ENCODE measurements at places on chromosomes 13 and 19. TPM values are rescaled to one million over a fixed set of nuclear protein-coding genes. Genes with fewer than 3 reads are reported as not detected.

DNA sequence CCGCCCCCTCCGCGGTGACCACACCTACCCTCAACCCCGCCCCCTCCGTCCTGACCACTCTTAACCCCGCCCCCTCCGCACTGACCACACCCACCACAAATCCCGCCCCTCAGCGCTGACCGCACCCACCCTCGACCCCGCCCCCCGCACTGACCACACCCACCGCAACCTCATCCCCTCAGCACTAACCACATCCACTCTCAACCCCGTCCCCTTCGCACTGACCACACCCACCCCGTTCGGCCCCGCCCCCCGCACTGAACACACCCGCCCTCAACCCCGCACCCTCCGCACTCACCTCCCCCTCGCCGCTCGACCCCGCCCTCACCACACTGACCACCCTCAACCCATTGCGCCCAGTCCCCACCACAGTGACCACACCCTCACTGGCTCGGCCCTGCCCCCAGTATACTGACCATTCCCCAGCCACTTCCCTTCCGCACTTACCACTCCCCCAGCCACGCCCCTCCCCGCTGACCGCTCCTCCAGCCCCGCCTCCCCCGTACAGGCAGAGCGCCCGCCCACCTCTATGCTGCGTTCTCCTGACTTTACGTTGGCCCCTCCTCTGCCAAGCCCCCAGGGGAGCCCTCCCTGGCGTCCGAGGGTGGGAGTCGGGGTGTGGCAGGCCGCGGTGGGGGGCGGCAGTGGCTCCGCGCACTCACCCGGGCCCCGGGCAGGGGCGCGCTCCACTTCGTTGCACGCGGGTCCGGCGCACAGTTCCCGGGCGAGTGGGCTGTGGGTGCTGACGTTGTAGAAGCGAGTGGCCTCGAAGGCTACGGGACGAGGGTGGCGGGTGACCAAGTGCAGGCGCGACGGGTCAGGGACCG, 8.4 kb downstream of the F2RL3 start:
- peak; percentile 83 for DNase-seq

DNA sequence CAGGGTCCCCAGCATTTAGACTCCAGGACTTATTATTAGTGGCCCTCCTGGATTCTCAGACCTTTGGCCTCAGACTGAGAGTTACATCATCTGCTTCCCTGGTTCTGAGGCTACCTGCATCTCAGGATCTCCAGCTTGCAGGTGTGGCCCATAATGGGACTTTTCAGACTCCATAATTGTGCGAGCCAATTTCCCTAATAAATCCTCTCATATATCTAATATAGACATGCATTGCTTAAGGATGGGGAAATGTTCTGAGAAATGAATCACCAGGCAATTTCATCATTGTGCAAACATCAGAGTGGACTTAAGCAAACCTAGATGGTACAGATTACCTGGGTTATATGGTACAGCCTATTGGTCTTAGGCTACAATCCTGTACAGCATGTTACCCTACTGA, 116.5 kb upstream of the FBXL3 start:
- no peak for DNase-seq

GRCh38 chr19:49364083-49364737, 533 bp downstream of the DKKL1 start:
- no peak for DNase-seq

DNA sequence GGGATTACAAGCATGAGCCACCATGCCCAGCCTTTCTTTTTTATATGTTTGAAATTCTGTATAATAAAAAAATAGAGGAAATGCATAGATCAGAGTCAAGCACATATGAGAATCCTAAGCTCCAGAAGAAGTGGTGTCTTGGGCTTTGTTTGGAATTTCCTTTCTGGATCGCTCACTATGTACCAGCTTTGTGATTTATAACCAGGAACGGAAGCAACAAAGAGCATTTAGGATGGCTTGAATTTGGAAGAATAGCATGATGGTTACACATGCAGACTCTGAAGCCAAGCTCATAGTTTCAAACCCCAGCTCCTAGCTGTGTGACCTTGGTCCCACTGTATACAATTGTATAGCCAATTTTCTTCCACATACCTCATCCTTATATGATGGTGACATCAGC, 28.0 kb upstream of the SLC15A1 start:
- no peak for DNase-seq

DNA sequence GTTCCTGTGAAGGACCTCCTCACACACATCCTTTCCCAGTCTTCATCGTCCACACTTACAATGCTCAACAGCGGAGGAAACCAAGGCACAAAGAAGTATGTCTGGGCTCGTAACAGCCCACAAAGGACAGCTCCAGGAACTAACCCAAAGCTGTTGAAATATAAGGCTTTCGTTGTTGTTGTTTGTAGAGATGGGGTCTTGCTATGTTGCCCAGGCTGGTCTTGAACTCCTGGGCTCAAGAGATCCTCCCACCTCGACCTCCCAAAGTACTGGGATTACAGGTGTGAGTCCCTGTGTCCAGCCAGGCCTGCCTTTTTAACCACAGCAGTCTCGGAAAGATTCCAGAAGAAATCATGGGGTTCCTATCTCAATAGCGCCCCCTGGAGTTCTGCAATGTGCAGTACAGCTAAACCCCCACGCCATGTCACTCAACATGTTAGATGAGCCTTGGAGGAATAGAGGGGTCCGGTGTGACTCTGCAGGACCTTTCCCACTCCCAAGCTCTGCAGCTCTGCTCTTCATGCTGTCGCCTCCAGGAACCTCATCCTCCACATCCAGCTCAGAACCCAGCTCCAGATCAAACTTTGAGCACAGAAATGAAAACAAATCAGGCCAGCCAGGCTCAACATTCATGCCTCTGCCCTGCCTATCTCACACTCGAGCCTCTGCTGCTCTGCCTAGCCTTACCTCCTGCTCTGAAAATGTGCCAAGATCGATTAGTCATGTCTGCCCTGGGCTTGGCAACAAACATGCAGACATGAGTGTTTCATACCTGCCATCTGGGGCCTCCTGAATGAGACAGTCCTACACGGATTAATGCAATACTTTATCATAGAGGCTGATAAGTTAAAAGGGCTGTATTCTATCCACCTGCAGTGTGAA, 7.5 kb downstream of the PLA2G4C start:
- DNase-seq, result peak; percentile 51

DNA sequence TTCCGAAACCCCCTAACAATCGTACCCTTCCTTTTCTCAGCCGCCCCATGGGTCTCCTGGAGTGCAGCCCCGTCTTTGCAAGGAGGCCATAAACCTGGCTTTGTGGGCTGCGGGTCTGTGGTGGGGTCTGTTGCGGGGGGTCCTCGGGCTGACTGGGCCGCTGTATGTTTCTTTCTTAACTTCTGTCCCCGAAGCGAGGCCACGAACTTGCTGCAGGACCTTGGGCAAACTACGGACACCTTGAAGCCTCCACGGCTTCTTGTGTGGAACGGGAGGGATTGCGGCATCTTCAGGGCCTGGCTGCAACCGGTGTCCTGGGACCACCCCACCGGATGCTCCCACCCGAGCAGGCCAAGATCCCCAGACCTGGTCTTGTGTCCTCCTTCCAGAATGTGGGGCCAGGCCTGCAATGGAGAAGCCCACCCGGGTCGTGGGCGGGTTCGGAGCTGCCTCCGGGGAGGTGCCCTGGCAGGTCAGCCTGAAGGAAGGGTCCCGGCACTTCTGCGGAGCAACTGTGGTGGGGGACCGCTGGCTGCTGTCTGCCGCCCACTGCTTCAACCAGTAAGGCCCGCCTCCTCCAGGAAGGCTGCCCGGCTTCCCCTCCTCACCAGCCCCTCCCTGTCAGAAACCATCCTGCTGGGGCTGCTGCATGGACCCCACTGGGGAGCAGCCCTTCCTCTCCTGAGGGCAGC, 12.0 kb downstream of the TIMM13 start:
- DNase-seq, result no peak

- DNase-seq, result no peak
Observed at GRCh38 chr13:110413016-110413675, 106.1 kb downstream of the COL4A2 start.

- DNase-seq, result no peak
Observed at GRCh38 chr19:55284405-55285058, 735 bp downstream of the BRSK1 start.

DNA sequence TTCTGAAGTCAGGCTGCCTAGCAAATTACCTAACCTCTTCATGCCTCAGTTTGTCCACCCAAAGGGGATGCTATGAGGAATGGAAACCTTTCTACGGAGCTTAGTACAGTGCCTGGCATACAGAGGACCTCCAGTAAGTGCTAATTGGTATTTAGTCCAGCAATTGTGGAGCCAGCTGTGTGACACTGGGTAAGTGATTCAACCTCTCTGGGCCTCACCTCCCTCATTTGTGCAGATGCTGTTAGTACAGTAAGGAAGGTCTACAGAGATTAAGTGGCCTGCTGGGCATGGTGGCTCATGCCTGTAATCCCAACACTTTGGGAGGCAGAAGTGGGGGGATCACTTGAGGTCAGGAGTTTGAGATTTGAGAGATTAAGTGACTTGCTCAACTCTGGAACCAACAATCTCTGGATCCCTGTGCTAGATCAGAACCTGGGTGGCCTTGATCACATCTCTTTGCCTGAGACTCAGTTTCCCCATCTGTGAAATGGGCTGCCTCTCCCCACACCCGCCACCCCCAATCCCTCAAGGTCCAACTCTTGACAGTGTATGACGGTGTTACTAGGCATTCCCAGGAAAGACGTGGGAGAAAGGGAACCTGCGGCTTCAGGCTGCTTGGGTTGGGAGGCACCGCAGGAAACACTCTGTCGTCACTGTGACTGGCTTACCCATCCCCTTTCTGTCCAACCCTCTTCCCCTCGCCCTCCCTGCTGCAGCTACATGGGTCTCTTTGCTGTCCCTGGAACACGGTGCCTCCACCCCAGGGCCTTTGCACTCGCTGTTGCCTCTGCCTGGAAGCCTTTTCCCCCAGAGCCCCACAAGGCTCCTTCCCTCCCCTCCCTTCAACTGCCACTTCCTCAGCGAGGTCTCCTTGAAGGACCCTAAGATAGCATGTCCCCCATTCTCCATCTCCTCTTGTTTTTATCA, 18.3 kb downstream of the PRKD2 start:
- no peak for DNase-seq

- DNase-seq, result no peak
Observed at GRCh38 chr19:39218230-39219007, 14.4 kb upstream of the SYCN start.

DNA sequence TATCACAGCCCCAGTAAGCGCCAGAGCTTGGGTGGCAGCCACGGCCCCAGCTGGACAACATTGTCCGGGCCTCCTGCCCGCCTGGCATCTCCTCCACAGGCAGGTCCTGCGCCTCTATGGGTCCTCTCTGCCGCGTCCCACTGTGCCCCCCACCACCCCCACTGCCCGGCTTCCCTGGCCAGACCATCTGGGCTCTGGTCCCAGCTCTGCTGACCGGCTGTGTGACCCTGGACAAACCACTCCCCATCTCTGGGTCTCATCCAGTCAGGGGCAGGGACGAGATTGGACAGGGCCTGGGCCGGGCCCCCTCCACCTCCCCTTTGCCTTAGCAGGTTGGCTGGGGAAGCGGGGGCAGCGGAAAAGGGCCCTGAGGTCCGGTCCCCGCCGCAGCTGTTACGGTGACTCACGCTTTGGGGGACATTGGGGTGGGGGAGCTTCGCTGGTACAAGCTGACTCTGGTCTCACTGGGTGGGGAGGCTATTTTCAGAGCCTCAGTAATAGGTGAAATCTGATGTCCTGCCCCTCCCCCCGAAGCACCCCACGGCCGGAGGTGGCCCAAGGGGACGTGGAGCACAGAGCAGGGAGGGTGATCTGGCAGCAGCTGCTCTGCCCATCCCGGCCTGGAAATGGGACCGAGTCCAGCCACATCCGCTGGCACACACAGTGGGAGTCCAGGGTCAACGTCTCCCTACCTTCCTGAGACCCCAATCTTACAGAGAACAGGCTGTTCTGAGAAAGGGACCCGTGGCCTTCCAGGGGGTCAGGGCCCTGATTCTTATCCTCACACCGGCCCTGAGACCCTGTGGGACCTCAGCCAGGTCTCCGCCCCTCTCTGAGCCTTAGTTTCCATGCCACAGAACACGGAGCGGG, 9.1 kb downstream of the NFIC start:
- no peak for DNase-seq

DNA sequence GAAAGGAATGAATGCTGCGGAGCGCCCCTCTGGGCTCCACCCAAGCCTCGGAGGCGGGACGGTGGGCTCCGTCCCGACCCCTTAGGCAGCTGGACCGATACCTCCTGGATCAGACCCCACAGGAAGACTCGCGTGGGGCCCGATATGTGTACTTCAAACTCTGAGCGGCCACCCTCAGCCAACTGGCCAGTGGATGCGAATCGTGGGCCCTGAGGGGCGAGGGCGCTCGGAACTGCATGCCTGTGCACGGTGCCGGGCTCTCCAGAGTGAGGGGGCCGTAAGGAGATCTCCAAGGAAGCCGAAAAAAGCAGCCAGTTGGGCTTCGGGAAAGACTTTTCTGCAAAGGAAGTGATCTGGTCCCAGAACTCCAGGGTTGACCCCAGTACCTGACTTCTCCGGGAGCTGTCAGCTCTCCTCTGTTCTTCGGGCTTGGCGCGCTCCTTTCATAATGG, 8.6 kb downstream of the PDX1 start:
- DNase-seq, result no peak

DNA sequence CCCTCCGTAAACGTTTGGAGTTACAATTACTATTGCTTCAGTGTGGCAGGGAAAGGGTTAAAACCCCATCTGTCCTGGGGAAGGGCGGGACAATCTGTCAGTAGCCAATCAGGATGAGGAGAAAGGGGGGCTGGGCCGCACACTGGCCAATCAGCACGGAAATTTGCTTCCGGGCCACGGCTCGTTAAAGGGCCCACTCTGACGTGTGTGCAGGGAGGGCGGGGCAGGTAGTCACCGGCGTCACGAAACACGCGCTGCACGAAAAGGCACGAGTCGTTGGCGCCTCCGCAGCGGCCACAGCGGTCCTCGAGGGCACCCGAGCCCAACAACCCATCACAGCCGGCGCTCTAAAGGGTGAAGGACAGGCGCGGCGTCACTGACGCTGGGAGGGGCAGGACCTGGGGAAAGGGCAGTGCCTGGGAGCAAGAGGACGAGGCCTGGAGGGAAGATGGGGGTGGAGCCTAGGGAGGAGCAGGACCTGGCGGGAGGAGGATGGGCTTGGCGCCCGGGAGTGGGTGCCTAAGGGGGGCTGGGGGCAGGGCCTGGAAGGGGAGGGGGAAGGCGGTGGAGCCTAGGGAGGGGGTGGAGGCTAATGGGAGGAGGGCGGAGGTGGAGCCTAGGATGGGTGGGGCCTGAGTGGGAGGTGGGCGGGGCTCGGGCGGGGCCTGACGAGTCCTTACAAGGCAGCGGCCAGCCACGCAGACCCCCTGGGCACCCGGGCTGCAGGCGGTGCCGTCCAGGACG, 4.9 kb downstream of the ADAMTSL5 start:
- DNase-seq, result peak; percentile 89

- no peak for DNase-seq
Observed at GRCh38 chr19:1015782-1016646, 4.9 kb downstream of the TMEM259 start.

GRCh38 chr19:821825-822503, at the start of gene PLPPR3:
TSS of gene PLPPR3 (minus strand) at chr19:821955. CDS start at chr19:821559, 396 bp downstream.
- DNase-seq, result no peak

SMAD9 gene
- total RNA-seq, result 0.05 TPM

RFPL4AL1 gene
- not detected for total RNA-seq

HIPK4 gene
- not detected for total RNA-seq

REEP6 gene
- 1.3 TPM for total RNA-seq

TMEM150B gene
- not detected for total RNA-seq

NTN5 gene
- 0.17 TPM for total RNA-seq

ATXN8OS gene
- not detected for total RNA-seq

IFNL1 gene
- 1.0 TPM for total RNA-seq

ZNF433 gene
- total RNA-seq, result 0.52 TPM
